NCI-H1930 (cell line): ENCODE measurements at places on chromosomes 5 and 9.

- DNase-seq: no peak
These were observed 8.5 kb upstream of the GPSM1 start for GRCh38 chr9:136318776-136319241.

GRCh38 chr5:59387127-59387526 is 506.4 kb downstream of the PDE4D start:
- no peak for DNase-seq

DNA sequence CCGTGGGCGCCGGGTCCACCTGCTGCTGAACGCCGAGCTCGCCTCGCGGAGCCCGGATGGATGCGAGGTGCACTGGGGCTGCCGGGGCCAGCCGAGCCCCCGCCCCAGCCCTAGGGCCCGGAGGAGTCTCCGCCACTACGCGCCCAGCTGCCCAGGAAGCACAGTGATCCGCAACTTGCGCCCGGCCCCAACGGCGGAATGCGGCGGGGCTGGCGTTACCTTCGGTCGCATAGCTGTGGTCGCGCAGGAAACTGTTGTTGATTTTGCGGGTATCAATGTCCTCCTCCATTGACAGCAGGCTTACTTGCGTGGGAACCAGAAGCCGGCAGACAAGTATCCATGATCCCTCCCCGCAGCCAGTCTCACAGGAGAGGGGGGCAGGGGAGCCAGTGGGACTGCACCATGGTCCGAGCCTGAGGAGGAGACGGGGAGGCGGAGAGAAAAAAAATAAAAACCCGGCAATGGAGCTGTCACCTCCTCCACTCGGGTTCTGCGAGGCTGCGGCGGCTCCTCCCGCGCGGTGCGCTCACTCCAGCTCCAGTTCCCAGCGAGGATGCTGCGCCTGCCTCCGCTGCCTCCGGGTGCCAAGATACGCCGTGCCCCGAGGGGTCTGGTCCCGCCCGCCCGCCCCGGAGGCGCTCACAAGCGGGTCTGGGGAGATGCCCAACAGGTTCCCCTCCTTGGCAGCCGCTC is 628 bp downstream of the PPP2R2B start:
- DNase-seq: no peak

DNA sequence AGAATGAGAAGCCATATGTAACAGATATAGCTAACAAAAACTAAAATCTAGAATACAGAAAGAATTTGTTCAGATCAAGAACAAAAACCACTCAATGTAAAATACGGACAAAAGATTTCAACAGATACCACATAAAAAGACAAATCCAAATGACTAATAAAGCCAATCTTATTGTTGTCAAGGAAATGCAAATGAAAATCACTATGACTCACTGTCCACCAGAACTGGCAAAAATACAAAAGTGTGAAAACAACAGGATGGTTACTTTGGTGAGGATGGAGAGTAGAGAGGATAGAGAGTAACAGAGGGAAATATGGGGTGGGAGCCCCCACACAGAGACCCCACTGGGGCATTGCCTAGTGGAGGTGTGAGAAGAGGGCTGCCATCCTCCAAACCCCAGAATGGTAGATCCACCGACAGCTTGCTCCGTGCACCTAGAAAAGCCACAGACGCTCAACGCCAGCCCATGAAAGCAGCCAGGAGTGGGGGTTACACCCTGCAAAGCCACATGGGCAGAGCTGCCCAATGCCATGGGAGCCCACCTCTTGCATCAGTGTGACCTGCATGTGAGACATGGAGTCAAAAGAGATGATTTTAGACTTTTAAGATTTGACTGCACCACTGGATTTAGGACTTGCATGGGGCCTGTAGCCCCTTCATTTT is 15.2 kb upstream of the RHOBTB3 start:
- no peak for DNase-seq

DNA sequence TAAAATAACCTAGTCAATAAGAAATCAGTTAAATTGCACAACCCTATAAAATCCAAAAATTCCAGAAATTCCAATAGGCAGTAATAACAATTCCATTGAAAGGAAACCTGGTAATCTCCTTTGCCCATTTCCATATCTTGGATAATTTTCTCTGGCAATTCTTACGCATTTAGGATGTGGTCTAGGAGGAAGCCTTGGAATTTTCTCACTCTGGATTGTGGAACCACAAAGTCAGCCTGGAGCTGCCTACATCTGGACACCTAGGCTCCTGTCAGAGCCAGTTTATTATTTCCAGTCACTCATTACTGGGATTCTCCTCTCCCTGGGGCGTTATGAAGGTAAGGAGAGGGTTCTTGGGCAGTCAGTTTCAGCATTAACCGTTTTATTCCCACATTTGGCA is 40.3 kb upstream of the GNE start:
- no peak for DNase-seq

GRCh38 chr5:150946351-150946905 is 41.6 kb upstream of the ZNF300 start:
- no peak for DNase-seq

DNA sequence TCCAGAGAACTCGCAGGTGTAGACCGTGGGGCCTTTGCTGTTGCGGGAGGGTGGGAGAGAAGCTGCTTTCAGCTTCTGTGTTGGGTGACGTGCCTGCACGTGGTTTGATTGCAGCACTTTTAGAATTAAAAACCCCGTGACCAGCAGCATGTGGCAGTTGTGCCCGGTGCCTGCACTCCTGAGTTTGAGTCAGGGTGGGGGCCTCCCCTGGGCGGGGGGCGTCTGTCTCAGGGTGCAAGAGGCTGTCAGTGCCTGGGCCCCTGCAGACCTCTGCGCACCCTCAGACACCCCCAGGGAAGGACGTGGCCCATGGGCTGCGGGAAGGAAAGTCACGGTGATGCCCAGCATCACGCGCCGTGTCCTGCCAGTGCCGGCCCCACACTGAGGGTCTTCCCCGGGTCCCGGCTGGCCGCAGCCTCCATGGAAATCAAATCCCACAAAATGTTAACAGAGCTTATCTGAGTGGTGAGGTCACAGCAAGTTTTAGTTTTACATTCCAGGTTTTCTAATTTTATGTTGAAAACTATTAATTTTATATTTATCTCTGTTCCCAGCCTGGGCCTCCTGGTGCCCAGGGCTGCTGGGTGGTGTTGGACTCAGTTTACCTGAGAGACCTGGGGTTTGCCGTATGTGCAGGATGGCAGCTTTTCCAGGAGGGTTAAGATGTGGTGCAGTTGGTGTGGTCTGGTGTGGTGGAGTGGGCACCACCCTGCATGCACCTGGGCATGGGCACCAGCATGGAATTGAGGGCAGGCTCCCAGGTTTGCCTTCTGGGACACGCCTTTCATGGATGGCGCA is 33.3 kb downstream of the AHRR start:
- DNase-seq: no peak

GRCh38 chr5:158807946-158808345 is 291.8 kb downstream of the EBF1 start:
- DNase-seq: no peak

GRCh38 chr9:21974343-21974721 is 19.9 kb downstream of the CDKN2A start:
- DNase-seq: no peak
